Coronary artery (tissue), 2 donors: ENCODE measurements at places on chromosomes 7 and 10.

DNA sequence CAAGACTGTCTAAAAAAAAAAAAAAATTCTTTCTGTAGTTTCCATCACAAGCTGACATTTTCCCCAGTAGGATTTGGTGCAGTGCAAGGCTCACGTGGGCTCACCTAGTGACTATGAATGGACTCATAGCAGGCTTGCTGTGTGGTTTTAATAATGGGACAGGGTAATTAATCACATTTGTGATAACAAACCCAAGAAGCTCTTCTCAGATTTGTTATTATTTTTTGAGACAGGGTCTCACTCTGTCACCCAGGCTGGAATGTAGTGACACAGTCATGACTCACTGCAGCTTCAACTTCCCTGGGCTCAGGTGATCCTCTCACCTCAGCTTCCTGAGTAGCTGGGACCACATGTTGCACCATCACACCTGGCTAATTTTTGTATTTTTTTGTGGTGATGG, 40.0 kb downstream of the NACAD start:
- peak; percentile 1 for DNase-seq

- no peak for DNase-seq
These were observed 21.5 kb downstream of the HERC4 start for GRCh38 chr10:68053553-68053952.

- no peak for DNase-seq
These were observed 53.0 kb upstream of the PPP1R17 start for GRCh38 chr7:31633894-31634494.

DNA sequence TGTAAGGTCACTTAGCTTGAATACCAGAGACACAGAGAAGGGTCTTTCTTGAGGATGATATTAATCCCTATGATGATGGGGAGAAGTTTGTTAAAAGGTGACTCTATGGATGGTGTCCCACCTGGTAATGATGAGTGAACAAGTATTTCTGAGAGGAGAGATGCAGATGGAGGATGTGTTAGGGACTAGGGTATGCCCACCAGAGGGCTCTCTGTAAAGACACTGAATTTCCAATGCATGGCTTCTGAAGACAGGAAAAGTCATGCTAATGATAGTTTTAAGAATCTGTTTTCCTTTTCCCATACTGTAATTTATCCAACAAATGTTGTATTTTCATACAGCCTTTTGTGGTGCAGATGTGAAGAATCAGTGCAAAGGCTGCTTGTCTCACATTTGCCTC, 1250.9 kb upstream of the CELF2 start:
- DNase-seq, result no peak

GRCh38 chr7:14321947-14322346, 332.5 kb upstream of the ETV1 start:
- DNase-seq, result no peak

DNA sequence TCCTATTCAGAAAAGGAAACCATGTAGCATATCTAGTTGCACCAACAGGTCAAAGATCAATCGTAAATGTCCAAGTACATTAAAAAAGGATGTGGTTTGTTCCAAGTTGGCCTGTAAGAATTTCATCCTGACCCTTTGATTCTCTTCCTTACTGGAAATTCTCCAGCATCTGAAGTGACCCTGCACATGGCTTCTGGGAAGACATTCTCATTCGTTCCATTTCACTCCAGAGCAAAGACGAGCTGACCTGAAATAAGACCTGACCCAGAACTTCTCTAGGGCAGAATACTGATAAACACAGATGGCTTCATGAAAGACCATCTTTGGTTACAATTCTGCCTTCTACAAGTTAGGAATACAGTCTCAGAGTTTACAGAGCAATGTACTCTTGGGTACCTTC, 39.8 kb downstream of the ASB4 start:
- DNase-seq, result no peak

DNA sequence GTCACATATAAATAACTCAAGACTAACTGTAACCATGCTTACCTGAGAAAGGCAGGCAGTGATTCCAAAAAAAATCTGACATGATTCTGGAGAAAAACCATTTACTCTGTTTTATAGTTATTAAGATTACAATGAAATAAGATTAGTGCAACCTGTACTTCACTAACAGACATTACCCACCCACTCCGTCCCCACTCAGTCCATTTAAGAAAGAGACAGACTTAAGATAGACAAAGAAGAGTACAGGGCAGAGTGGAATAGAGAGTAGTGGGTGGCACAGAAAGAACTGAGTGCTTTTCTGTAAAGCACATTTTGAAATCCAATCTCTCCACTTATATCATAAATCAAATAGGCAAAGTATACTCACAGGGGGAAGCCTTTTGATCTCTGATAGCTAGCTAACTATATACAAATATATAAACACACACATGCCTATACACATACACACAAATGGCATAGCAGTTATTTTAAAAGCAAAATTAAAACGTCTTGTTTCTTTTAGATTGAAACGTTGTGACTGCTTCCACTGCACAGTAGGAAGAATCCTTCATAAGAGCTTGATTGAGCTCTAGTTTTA, 11.9 kb downstream of the PAXIP1 start:
- DNase-seq, result no peak

GRCh38 chr10:83713423-83713822, 425.9 kb upstream of the GHITM start:
- DNase-seq, result no peak

DNA sequence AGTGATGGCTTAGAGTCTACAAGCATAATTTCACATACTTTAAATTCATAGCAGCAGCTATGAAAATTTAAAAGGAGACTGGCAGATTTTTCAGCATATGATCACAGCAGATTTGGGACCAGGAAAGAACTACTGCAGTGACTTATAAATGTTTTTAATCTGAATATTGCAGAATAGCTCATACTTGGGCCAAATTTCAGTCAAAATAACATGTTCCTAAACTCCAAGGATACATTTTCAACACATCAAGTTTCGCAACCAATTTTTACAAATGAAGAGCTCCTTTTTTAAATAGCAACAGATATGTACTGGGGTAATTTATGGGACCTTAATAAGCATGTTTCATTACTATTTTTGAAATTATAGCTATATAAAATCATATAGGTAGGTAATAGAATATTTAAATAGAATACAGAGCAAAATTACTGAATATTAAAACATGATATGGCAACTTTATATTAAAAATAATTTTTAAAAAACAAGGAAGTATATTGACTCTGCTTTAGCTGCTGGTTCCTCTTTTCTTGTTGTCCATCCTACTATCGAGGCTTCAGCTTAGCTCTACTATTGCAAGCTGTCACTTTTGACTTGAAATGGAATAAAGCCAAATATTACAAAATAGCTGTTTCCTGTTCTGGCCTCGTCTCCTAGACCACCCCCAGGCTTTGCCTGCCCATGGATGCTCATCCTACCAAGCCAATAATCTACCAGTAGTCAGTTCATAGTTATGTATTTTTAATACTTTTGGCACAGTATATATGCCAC, 123.1 kb downstream of the NRBF2 start:
- DNase-seq, result no peak

GRCh38 chr7:1651031-1651446, 19.0 kb upstream of the ELFN1 start:
- no peak for DNase-seq

DNA sequence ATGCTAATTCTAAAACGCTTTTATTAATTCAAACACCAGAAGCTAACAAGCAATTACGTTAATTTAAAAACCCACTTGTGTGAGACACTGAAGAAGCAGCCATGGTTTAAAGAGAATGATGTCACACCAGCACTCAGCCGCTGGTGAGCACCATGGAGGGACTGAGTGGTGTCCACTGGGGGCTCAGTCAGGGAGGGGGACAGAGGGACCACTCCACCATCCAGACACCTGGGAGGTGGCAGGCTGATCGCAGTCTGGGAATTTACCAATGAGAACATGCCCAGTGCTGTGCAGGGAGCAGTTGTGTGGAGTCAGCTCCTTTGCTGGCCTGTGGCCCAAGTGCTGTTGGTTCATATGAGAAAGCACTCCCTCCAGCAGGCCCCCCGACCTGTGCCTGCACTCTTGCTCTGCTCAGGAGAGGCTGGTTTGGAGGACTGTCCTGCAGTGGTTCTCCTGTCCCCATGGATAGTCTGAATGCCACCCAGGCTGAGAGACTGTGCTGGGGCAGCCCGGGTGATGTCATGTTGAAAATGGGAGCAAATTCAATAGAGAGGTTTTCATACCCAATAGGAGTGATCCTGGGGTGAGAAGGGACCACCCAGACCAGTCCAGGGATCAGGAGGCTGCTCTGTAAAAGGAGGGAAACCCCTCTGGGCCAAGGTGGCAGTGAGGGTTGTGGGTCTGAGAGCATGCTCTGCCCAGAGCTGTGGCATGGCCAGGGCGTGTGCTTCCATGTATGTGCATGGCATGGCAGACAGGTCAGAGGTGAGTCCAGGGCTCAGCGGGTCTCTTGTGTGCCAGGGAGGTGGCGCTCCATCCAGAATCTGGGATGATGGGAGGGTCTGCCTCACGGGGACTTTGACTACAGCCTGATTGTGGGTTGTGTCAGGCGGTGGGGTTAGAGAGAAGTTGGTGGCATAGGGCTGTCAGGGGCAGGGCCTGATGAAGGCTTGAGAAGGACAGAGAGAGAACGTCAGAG, 12.7 kb downstream of the ADCY1 start:
- no peak for DNase-seq

- no peak for DNase-seq
These were observed 51.3 kb upstream of the NFE2L3 start for GRCh38 chr7:26100406-26101339.

DNA sequence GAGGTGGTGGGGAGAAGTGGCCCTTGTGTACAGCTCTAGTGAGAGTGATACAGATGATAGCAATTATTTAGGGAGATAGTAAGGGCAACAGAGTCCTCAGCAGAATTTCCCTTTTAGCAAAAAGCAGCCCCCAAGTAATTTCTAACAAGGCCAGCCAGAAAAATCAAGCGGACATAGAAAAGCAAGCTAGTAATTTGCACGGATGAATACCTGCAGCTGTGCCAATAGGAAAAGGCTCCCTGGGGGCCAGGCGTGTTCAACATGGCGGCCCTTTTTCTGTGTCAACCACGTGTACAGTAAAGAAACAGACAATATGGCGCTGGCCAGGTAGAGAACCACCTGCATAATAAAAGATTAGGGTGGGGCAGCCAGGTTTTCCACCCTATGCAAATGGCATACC, 7.4 kb downstream of the MCM10 start:
- DNase-seq, result no peak

- no peak for DNase-seq
These were observed 274.2 kb downstream of the ADARB2 start for GRCh38 chr10:1462994-1463633.

DNA sequence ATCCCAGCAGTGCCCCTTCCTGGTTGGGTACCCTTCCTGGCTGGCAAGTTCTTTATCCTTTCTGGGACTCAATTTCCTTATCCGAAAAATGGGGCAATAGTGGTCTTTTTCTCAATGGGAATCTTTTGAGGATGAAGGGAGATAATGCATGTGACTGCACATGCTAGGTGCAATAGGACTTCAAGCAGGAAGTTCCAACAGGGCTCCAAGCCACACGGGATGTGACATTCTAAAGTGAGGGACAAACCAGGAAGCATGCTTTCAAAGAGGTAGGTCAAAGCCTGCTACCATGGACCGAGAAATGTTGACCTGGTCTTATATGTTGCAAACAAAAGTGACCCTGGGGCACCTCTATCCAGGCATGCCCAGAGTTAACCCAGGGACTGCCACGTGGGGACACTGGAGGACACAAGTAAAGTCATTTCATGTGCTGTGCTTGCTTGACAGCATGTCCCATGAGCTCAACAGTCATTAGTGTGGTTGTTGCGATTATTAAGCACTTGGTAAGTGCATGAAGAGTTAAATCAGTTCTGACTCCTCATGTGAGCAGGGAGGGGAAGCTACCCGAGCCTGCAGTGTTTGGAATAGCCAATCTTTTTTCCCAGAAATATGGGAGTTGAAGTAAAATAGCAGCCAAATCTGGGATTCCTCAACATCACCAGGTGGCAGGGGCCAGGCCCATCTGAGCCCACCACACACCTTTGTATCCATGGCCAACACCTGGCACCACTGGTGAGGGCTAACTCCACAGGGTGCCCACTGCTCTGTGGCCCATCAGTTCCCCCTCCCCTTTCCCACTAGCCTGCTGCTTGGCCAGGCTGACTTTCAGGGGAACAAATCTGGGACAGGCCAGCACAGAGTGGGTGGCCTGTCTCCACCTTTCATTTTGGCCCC, 5.7 kb downstream of the ARHGAP22 start:
- DNase-seq, result peak; percentile 66

GRCh38 chr7:47043304-47043703, 538.6 kb downstream of the TNS3 start:
- no peak for DNase-seq
